Coronary artery (tissue), 2 donors: ENCODE measurements at places on chromosomes 2 and 18.

GRCh38 chr2:96464061-96464460 is 41.1 kb downstream of the NEURL3 start:
- DNase-seq, result no peak

DNA sequence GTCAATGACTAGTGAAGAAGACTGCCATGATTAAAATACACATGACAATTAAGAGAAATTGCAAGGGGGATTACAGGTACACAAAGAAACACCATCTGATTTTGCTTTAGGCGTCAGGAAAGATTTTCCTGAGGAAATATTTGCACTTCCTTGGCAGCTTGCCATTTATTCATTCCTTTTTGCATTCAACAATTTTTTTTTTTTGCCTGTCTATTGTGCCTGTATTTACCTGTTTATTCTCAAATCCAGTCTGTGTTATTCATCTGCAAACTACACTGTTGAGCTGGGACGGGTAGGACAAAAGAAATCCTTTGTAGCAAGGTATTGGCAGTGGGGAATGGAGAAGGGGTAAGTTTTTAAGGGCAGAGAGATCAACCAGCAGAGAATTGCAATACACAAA is 31.8 kb downstream of the SMAD2 start:
- no peak for DNase-seq

GRCh38 chr2:127091886-127092285 is 15.1 kb downstream of the BIN1 start:
- DNase-seq, result no peak

GRCh38 chr2:53672881-53673522 is 94.6 kb upstream of the CHAC2 start:
- DNase-seq, result no peak

- DNase-seq, result no peak
Observed at GRCh38 chr2:30145826-30146336, 926 bp upstream of the YPEL5 start.

DNA sequence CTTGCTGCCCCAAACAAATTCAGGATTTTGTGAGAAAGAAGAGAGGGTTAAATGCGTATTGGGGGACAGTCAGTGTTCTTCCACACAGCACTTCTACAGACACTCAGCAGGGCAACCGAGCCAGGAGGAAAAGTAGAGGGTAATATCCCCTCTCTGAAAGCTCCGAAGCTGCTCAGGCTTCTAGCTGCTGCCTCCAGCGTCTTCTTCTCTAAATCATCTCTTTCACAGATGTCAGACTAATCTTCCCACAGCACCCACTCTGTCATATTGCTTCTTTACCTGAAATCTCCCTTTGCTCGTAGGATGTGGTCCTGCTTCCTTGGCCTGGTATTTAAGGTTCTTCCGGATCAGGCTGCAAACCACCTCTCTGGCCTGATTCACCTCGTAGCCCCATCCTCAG is 117.6 kb upstream of the HAAO start:
- peak; percentile 40 for DNase-seq

DNA sequence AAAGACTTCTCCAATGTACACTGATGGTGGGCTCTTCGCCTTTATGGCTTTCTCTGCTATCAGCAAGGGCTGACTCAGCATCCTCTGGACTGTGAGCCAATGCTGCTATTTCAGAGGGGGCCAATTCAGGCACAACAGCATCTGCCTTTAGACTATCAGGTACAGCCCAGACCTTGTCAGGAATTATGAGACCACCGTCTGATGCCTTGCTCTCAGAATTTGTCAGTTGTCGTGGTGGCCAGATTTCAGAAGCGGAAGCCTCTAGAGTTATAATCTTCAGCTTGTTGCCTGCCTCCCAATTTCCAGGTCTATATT is 92.7 kb downstream of the ALPK2 start:
- DNase-seq, result no peak

- no peak for DNase-seq
Observed at GRCh38 chr2:240441993-240442411, 6.5 kb downstream of the GPC1 start.

- no peak for DNase-seq
Observed at GRCh38 chr2:15313657-15314056, 247.5 kb downstream of the NBAS start.

DNA sequence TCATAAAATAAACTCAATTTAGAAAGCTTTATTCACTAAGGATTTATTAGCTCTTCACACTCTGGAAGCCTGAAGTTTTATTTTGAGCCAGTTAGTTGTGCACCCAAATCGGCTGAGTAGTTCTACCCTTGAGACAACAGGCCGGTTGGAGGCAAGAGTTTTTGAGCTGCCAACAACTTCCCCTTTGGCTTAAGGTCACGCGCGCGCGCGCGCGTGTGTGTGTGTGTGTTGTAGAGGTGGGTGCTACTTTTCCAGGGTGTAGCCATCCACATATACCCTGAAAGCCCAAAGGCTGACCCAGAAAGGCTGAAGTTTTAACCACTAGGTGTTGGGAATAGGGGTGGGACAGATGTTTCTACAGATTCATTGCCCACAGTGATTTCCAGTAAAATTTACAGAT is 150.2 kb upstream of the LHCGR start:
- DNase-seq, result no peak

DNA sequence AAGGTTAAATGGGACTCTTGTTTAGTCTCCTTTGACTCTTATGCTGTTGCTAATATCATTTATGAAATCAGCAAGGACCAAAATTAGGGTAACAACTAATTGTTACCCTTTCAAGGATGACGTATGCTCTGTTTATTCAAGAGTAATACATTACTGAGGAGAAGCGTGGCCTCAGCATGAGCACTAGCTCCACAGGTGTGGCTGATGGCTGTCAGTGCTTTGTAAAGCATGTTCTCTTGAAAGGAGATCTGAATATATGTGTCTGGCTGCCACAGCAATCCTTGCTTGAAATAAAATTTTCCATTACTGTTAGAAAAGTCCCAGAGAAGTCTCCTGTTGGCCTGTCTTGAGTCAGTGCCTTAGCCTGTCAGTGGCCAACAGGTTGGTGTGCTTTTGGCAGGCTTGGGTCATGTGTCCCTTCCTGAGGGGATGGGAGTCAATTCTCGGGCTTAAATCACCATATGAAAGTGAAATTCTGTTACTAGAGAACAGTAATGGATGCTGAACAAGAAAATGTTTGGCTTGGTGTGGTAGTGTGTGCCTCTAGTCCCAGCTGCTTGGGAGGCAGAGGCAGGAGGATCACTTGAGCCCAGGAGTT is 32.7 kb downstream of the ABI2 start:
- DNase-seq, result no peak

DNA sequence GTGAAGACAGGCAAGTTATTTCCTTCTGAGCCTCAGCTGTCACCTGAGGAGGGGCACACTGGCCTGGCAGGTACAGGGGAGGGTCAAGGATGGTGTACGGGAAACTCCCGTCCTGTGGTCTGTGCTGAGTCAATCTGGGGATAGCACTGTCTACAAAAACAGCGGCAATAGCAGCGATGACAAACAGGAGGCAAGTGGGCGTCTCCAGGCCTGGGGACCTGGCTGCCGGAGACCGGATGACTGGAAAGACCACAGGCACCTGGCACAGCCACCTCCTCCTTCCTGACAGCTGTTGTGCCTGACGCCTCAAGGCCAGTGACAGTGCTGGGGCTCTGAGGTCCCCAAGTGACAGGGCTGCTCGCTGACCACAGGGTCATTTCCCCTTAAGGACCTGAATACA is 202.1 kb upstream of the HS6ST1 start:
- DNase-seq, result no peak

DNA sequence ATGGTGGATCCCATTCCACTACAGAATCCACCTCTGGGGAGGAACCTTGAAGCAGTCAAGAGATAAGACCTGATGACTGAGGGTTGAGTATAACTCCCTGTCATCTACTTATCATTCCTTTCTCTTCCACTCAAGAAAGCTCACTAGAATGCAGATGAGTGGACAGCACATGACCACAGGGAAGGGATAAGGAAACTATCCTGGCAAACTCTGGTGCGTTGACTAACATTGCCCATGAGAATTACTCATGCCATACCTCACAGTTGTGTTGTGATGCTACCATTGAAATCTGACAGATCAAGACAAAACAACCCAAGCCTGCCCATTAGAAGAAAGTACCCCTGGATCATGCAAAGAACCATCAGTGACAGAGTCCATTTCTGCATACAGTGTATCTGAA is 26.5 kb downstream of the SLC16A14 start:
- DNase-seq, result no peak

DNA sequence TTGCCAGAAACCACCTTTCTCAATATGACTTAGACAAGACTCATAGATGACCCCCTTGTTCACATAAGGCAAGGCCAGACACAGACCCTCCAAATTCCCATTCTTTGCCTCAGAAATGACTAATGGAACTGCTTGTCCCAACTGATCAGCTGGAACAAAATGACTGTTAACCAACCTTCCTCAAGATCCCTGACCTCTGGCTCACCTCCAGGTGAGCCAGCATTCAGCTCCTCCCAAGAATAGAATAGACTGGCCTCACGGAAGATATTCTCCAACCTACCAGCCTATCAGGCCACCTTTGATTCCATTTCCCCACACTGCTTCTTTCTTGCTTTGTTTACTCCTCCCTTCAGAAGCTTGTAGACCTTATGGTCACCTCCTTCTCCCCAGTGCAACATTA is 195.7 kb upstream of the VWC2L start:
- no peak for DNase-seq

- peak; percentile 66 for DNase-seq
Observed at GRCh38 chr2:71672826-71673795, 219.8 kb downstream of the DYSF start.

DNA sequence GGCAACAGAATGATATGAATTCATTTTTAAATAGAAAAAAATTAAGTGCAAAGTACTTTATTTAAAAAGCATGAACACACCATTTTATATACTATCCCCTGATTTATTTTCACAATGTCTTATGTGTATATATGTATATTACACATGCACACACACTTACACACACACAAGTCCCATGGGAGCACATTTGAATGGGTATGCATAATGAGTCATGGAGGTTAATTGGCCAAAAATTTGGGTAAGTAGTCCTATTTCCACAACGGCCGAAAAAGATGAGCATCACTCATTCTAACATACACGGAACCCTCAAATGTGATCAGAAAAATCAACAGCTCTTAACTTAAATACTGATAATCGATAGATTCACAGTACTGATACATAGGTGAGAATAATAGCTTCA is 97.4 kb upstream of the NABP1 start:
- DNase-seq, result no peak

DNA sequence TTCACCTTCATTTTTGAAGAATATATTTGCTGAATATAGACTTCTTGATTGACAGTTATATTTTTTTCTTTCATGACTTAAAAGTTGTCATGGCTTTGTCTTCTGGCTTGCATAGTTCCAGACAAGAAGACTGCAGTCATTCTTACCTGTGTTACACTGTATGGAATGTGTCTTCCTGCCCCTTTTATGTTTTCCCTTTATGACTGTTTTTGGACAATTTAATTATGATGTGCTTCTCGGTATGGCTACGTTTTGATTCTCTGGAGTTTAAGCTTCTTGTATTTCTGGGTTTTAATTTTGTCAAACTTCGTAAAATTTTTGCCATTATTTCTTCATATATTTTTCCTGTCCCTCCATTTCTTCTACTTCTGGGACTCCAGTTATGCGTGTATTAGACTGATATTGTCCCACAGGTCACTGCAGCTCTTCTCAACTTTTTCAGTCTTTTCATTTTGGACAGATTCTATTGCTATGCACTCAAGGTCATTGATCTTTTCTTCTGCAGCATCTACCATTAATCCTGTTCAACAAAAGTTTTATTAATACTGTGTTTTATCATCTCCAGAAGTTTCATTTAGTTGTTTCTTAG is 17.1 kb downstream of the MTERF4 start:
- no peak for DNase-seq

DNA sequence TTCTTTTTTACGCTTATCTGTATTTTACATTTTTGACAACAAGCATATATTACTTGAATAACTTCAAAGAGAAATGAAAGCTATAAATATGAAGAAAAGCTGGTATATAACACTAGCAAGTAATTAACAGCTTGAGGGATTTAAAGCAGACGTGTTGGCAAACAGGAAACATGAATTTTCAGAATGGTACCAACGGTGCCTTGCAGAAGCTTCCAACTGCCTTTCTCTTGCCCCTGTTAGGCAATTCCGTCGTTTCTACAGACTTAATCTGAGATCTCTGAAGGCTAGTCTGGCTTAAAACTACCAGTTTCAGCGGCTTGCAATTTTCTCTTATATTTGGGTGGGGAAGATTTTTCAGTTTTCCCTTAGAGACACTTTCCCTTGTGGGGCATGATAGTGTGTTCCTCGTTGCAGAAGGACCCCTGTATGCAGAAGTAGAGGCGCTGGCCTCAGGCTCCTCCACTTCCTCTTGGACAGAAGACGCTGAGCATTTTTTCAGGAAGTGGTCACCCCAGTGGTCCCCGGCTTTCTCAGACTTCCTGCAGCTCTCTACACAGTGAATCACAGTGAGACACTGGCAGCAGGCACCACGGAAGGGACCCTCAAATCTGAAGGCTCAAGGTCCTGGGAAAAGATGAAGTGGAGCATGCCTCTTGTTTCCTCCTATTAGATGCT is 56.2 kb upstream of the SLC16A14 start:
- no peak for DNase-seq

DNA sequence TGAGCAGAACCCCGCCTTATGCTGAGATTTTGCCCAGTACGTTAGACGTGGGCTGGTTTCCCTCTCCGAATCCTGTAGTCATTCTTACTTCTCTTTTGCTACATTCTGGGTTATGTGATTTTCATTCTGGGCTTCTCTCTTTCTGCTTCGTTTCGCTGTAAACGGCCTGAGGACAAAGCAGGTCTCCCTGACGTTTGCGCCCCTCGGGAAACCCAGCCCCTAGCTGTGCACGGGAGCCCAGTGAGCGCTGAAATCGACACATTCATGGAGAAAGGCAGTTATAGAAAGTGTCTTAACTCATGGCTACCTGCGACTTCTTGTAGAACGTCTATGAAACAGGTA is 22.7 kb upstream of the MC5R start:
- no peak for DNase-seq

- DNase-seq, result no peak
Observed at GRCh38 chr2:190342611-190343010, 778 bp upstream of the INPP1 start.

- no peak for DNase-seq
Observed at GRCh38 chr18:36329684-36330434, 32.3 kb downstream of the FHOD3 start.

DNA sequence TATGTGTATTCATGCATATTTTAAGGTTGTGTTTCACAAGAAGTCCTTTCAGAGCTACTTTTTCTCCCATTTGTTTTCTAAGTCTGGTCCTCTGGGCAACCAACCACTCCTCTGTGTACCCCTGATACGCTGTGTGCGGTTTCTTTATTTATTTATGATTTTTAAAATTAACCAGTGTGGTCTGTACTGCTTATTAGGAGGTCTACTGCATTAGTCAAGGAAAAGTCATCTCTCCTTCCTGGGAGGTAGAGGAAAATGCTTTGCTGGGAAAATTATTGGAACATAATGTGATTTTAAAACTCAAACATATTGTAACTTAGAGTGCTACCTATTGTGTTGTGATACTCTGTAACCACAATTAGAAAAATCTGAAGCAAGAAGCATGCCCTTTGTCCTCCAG is 1404.3 kb downstream of the SUCLG1 start:
- DNase-seq, result no peak

- no peak for DNase-seq
Observed at GRCh38 chr2:112996635-112997034, 8.6 kb upstream of the IL36A start.

- DNase-seq, result no peak
Observed at GRCh38 chr2:139099721-139100120, 319.5 kb upstream of the NXPH2 start.

GRCh38 chr2:172516299-172516698 is 39.6 kb upstream of the PDK1 start:
- no peak for DNase-seq

- no peak for DNase-seq
Observed at GRCh38 chr2:173629076-173629475, 274.4 kb downstream of the CDCA7 start.

- no peak for DNase-seq
Observed at GRCh38 chr2:127320586-127321275, 26.8 kb upstream of the ERCC3 start.
